ENCODE measurements at places on chromosomes 2 and 18.

- DNase-seq = no peak
Measured at GRCh38 chr2:150513647-150514046, 26.2 kb upstream of the RND3 start.

GRCh38 chr18:58781627-58782194, 83.0 kb upstream of the ZNF532 start:
- peak; percentile 71 for DNase-seq

- DNase-seq = no peak
Measured at GRCh38 chr2:184114439-184114838, 483.9 kb upstream of the ZNF804A start.

DNA sequence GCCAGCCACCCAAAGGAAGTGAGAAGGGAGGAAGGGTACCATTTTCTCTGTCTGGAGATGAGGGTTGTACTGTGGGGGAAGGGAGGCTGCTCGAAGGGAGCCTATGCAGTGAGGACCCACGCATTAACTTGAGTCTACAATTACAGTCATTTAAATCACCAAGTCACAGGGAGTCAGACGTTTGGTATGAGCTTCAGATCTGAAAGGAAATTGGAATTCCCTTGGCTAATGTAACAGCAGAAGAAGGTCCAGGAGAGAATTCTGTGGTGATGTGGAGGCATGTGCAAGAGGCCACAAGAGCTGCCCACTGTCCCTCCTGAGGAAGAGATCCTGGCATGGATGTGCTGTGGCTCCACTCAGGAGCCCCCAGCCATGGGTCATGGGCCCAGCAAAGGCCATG, 22.5 kb downstream of the DAPL1 start:
- no peak for DNase-seq

DNA sequence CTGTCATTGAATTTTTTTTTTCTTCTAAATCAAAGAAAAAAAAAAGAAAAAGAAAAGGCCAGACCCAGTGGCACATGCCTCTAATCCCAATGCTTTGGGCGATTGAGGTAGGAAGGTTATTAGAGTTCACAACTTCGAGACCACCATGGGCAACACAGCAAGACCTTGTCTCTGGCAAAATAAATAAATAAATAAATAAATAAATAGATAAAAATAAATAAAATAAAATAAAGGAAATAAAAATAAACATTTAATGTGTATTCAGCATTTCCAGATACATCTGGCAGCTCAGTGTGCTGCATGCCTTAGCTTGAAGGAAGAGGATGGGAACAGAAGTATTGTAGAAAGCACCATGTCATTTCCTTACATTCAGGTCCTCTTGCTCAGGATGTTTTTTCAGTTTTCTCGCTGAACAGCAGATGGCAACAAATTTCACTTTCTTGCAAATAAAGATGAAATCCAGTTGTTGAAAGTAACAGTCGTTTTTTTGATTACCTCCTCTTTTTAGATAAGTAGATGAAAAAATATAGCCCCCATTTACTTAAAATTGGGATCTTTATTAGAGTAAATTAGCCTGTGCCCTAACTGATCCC, 25.7 kb upstream of the FAM178B start:
- peak; percentile 18 for DNase-seq
